ENCODE measurements at places on chromosomes 1 and 21.

DNA sequence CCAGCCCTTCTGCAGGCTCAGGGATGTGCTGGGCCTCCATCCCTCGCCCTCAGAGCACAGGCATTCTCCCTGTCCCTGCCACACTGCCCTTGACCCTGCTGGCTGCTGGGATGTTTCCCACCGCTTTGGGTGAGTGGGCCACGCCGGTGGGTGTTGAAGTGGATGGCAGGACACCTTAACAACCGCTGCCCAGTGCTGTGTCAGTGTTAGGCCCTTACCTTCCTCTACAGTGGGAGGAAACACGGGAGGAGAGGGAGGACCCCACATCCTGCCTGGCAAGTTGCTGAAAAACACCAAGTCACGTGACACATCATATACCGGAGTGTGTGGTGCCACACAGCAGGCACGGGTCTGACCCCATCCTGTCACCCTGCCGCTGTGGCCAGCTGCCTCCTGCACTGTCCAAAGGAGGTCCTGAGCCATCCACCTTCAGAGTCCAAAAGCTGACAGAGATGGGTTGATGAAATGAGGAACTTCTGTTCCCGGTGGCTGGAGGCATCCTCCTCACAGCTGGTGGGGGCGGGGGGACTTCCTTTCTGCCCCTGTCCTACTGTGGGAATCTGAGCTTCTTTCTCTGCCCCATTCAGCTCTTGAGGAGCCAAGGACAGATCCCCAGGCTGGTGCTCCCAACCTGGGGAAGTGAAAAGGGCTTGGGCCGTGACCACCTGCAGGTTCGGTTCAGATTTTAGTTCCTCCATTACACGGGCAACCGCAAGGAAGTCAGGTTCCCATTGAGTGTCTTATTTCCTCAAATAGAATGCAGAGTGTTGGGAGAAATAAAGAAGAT is 3.2 kb upstream of the THEMIS2 start:
- DNase-seq: peak; percentile 49

- DNase-seq: no peak
These were observed 112.6 kb downstream of the PAX7 start for GRCh38 chr1:18743233-18743632.

DNA sequence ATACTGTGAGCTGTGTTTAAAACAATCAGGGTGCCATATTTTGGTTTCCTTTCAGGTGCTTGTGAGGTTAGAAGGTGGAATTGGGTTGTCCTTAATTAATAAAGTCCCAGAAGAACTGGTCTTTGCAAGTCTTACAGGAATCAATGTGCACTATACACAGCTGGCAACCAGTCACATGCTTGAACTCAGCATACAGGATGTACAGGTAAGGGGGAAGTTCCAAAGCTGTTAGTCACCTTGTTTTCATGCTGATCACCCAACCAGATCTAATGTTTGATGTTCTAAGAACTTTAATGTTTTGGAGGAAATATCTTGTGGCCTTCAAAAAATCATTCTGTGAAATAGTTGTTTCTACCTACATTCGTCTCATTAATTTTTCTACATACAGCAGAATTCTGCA is 156.3 kb downstream of the VPS13D start:
- DNase-seq: no peak

GRCh38 chr1:26541816-26542711 is 12.5 kb downstream of the RPS6KA1 start:
- peak; percentile 50 for DNase-seq

Measured in stimulated activated CD8-positive, alpha-beta memory T cell treated with anti-CD3 and anti-CD28 coated beads, Interleukin-12 subunit alpha, Interleukin-12 subunit beta, amount 100 ng/mL, for 1 hour (primary cell).